Heart left ventricle (tissue), 16 donors: ENCODE measurements at places on chromosomes 2 and 18. TPM values are rescaled to one million over a fixed set of nuclear protein-coding genes. Genes with fewer than 3 reads are reported as not detected.

DNA sequence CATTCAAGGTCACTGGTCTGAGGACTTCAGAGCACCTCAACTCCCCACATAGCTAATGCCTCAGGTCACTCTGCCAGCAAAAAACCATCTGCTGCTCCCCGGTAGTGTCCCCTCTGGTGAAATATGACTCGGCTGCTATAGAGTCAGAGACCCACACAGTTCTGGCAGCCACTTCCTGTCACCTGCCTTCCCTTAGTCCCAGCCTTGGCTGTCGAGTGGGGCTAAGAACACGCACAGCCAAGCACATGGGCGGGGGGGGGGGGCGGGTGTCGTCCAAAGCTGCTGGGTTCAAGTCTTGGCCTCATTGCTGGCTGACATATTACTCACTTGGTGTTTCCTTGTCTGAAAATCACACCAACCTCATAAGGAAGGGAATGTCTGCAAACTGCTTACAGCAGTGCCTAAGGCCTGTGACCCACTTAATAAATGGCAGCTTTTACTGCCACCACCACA is 37.5 kb downstream of the POLR1A start:
- no peak for DNase-seq

GRCh38 chr2:241443486-241444223 is 64.7 kb downstream of the STK25 start:
- no peak for DNase-seq

DNA sequence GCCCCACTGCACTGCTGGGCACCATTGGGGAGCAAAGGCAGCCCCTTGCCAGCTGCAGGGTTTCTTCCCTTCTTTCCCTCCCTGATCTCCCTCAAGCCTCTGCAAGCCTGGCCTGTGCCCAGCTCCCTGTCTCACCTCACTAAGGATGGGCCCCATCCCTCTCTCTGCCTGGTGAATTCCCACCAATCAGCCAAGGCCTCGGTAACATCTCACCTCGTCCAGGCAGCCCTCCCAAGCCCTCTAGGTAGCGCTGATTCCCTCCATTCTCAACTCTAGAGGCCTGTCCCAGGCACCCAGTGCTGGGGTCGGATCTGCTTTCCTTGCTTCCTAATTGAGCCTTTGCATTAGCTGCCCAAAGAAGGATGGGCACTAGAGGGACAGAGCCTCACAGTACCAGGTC is 63.0 kb downstream of the CELF4 start:
- DNase-seq = no peak

- DNase-seq = no peak
These were observed 235.3 kb upstream of the ERBB4 start for GRCh38 chr2:212773808-212774339.

- DNase-seq = no peak
These were observed 29.5 kb upstream of the DPP4 start for GRCh38 chr2:162103443-162104009.

DNA sequence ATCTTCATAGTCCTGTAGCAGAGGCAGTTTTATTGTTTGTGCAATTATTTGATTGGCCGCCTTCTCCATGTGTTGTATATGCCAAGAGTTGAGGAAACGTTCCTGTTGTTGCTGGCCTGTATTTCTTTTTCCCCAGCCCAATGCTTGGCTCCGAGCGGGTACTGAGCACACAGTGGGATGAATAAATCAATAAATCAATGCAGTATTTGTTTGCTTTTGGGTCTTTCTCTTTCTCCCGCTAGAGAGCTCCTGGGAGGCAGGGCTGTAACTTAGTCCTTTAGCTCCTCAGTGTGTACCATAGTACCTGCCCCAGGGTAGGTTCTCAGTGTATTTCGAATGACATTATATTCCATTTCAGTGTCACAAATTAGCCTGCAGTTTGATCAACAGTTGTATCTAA is 71.8 kb downstream of the ICOS start:
- no peak for DNase-seq

DNA sequence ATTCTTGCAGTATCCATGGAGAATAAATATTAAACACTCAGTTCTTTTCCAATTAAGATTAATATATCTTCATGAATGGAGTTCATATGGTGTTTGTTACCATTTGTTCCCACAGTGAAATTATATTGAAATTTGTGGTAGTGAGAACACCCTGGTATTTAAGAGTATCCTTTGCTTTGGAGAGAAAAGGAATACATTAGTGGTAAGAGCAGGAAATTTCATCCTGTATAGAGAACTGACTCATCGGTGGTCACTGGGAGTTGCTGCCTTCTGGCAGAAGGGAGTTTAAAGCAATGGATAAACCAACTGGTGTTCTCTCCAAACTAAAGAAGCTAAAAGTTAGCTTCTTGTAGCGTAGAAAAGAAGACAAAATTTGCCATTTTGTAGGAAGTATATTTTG is 107.3 kb downstream of the MYO1B start:
- DNase-seq = no peak

GRCh38 chr2:174005801-174006419 is 40.7 kb upstream of the SP3 start:
- DNase-seq = no peak

- DNase-seq = no peak
These were observed 24.7 kb upstream of the GPC1 start for GRCh38 chr2:240410808-240411207.

The KLHL41 gene
- 103 TPM for total RNA-seq

The SKA1 gene
- not detected for total RNA-seq

The SEH1L gene
- total RNA-seq = 23.7 TPM

The PRKAG3 gene
- total RNA-seq = not detected

The G6PC2 gene
- total RNA-seq = not detected
